MG63 (cell line): ENCODE measurements at places on chromosomes 6 and 20. TPM values are rescaled to one million over a fixed set of nuclear protein-coding genes. Genes with fewer than 3 reads are reported as not detected.

DNA sequence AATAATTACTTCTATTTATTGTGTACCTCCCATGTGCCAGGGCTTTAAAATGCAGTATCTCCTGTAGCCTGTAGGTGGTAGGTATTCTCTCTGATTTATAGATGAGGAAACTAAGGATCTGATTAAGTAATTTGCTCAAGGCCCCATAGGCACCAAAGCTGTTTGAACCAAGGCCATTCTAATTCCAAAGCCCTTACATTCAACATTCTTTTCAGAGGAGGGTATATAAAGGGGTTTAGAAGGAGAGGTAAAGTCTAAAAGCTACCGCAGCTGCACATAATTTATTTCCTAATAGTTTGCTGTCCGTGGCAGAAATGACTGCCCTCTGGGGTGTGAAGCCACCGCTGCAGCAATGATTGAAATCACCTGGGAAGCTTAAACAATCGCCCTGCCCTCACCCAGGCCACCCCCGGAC lies 95.0 kb upstream of the FAM8A1 start:
- DNase-seq, result no peak

GRCh38 chr6:147390909-147391536 lies 117.5 kb upstream of the SAMD5 start:
- peak; percentile 5 for DNase-seq

DNA sequence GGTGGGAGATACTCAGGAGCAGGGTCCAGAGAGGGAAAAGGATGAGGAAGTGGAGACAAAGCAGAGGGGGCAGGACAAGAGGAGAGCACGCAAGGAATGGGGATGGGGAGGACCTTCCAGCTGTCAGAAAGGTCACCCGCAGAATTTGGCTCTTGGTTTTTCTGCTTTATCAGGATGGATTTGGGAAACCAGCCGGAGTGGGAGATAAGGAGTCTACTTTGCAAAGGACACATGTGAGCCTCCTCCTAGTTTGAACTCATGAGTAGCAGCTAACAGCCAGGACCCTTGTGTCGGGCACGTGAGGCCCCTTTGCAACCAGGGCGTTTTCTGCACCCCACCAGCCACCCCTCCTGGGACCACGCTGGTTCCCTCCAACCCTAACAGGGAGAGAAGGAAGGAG lies 7.6 kb upstream of the MICA start:
- no peak for DNase-seq

DNA sequence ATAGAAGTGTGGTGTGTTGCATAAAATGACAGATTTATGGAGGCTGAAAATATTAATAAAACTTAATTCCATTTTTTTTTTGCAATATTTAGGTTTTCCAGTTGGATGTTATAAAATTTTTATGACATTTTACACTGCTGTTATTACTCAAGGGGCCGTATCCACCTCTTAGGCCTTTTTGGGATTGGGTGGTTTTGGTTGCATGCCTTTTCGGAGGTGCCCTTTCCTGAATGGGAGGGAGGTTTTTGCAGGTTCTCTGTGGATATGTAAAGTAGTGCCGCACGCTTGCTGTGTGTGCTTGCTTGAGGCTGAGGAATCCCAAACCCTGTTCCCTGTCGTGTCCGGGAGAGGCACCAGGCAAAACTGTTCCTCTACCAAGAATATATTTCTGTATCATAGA lies 6.8 kb downstream of the ARID1B start:
- no peak for DNase-seq

GRCh38 chr20:48075591-48076174 lies 290.4 kb upstream of the SULF2 start:
- DNase-seq, result peak; percentile 31

- peak; percentile 68 for DNase-seq
These were observed 139.3 kb upstream of the PMEPA1 start for GRCh38 chr20:57849121-57849520.

- DNase-seq, result peak; percentile 71
These were observed 143.0 kb upstream of the TNFAIP3 start for GRCh38 chr6:137724018-137724403.

GRCh38 chr6:6002005-6002847 lies 4.5 kb downstream of the NRN1 start:
- DNase-seq, result no peak

DNA sequence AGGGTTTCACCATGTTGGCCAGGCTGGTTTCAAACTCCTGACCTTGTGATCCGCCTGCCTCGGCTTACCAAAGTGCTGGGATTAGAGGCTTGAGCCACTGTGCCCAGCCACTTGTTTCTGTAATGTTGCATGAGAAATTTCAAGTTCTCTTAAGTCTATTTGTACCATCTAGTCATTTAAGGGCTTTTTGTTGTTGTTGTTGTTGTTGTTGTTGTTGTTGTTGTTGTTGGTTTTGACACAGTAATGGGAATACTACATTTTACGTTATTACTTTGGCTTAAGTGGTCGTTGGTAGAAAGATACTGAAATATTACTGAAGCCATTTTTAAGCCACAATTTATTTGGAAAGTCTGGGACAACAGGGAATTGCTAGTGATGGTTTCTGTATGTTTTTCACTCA lies 52.0 kb downstream of the CSE1L start:
- DNase-seq, result no peak

GRCh38 chr20:41275301-41275731 lies 42.2 kb downstream of the ZHX3 start:
- DNase-seq, result peak; percentile 77

GRCh38 chr6:134074151-134075055 lies 22.0 kb upstream of the SLC2A12 start:
- no peak for DNase-seq

DNA sequence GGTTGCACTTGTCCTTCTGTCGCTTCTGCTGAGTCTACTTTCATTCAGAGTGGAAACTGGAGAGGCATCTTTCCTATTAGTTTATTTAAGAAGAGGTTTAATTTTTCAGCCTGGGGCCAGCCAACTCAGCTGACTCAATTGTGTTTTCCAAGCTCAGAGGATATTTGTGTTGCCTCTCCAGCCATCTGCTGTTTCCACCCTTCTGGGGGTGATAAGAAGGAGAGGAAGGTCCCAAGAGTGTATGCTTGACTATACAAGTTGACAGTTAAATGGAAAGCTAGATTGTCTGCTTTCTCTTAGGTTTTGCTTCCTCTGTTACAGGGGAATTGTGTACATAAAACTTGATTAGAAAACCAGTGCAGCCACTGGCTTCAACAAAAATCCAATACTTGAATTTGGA lies 3.0 kb downstream of the PSMF1 start:
- DNase-seq, result no peak

GRCh38 chr20:9227896-9228615 lies 159.2 kb downstream of the PLCB4 start:
- no peak for DNase-seq

GRCh38 chr6:19181211-19181610 lies 656.0 kb upstream of the ID4 start:
- DNase-seq, result no peak

GRCh38 chr6:159421586-159421985 lies 252.4 kb downstream of the FNDC1 start:
- no peak for DNase-seq

DNA sequence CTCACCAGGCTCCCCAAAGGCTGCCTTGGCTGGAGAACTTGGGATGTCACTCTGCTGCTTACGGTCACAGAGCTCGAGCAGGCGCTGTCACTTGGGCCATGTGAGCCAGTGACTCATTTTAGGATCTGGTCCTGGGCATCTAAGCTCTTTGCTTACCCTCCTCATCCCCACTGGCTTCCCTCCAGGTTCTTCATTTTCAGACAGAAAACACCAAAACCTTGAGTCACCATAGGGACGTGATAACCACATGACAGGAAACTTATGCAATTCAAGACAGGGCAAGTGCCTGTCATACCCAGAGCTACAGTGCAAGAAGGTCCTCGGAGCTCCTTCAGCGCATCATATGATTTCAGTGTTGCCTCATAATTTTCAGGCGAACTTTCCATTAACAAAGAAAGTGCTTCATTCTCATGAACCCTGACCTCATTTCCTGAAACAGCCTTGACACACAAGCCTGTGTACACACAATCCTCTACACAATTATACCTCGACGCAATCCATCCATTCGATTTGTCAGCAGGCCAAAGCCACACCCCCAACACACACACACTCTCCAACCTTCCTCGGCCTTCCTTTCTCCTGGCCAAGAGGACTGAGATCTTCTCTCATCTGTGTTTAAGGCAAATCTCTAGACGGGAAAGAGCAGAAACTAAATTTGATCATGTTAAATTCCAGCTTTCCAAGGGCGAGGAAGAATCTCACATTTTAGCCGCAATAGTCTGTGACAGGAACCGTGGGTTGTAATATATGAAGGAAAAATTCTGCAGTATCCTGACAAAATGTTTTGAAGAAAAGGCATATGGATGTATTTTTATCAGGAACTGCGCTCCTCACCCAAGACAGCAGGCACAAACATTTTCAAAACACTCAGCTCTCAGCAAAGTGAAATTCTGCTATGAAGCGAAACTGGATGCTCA lies 25.3 kb downstream of the TBC1D7 start:
- DNase-seq, result peak; percentile 80

- no peak for DNase-seq
These were observed 1058.6 kb upstream of the FLRT3 start for GRCh38 chr20:15396026-15396425.

DNA sequence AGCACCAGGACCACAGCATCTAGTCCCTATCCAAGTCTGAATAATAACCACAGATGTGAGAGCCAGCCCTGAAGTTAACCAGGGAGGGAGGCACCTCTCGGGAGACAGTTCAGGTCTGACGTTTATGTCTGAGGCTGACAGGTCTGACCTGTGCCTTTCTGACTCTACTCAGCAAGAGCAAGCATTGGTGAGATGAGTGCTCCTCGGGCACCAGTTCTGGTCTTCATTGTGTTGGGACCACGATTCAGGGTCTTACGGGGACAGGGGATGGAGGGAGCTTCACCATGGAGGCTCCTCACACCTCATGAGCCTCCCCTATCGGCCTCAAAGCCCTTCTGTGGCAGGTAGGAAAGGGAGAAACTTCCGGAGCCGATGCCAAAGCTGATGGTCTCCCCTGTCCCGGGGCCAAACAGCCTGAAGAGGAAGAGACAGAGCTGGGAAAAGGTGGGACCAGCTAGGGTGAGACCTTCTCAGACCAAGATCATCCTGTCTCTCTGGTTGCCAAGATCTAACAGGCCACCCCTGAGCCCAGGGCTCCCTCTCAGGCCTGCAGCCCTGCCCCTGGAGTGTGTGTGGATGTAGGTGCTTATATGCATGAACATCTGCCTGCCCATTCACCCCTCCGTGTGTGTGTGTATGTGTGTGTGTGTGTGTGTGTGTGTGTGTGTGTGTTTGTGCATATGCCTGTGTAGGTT lies 170.5 kb downstream of the VEGFA start:
- DNase-seq, result no peak

DNA sequence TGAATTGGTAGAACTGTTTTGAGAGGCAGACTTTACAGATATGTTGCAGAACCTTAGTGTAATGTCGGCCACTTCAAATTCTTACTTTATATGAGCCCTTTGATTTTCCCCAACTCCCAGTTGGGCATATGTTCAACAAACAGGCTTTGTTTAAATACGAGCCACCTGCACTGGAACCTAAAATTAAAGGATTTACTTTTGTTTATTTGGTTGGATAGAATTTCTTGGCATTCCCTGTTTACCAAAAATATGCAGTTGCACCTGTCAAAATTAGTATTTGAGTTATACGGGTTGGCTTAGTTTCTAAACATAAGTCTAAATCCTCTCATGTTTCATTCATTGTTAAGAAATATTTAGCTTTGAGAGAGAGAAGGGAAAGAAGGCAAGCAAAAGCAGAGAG lies 2.4 kb upstream of the GLYATL3 start:
- no peak for DNase-seq

GRCh38 chr6:16562498-16562897 lies 198.8 kb downstream of the ATXN1 start:
- peak; percentile 1 for DNase-seq

DNA sequence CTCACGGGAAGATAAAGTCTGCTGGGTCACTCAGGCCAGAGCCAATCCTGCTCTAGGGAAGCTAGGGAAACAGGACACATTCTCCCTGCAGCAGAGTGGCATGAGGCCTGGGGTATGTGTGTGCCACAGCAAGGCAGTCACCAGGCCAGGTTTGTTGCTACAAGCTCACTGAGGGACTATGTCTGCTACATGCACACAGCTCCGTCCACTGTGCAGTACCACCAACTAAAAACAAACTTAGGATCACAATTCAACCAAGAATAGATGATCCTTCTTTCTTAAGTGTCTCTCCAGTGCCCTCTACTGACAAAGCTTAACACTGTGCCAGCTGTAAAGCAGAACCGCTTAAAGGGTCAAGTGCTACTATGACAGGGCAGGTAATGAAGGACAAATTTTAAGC lies 192.5 kb downstream of the PTPRK start:
- DNase-seq, result no peak

DNA sequence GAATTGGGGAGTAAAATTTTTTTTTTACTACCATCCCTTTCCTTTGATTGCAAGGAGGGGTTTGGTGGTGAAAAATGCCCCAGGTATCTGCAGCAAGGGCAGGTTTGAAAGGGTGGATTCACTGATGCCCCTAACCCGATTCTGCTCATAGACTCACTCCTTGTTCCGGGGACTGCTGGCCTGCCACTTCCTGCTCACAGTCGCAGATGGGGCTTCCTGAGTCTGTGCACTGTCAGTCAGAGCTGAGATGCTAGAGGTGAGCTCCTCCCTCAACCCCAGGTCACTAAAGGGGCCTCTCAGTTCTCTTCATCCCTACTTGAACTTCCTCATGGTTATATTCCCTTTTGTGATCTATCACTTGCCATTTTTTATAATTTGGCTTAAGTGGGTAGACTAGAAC lies 357.9 kb downstream of the FARS2 start:
- no peak for DNase-seq

DNA sequence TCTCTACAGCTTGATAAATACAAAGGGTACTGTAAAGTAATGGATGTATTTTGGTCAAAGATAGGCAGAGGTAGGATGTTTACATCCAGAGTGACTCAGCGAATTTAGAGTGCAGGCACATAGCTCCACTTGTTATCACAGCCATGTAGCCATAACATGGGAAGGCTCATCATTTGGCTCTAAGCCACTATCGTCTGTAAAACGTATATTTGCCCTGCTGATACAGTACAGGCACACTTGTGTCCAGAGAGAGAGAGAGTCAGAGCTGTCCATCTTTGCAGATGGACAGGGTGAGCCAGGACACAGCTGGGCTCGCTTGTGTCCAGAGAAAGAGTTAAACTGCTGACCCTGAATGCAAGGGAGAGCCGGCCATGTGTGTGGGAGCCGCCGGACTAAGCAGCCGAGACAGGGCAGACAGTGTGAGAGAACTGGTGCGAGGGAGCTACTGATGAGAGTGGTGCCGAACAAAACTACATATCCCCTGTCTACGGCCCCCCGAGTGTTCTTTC lies 619.0 kb downstream of the DOK5 start:
- no peak for DNase-seq

GRCh38 chr6:81808851-81809570 lies 56.5 kb upstream of the TENT5A start:
- no peak for DNase-seq

MCHR2 gene
- not detected in 2 replicates for total RNA-seq

TRIM15 gene
- total RNA-seq, result not detected in 2 replicates

OR10C1 gene
- not detected in 2 replicates for total RNA-seq

MCCD1 gene
- not detected in 2 replicates for total RNA-seq

TINAG gene
- not detected in 2 replicates for total RNA-seq

RSPH9 gene
- not detected in 2 replicates for total RNA-seq

BEND6 gene
- total RNA-seq, result 0.49 and 0.91 TPM in 2 replicates

C6orf132 gene
- total RNA-seq, result 0.07 and 0.17 TPM in 2 replicates

ESR1 gene
- 0.07 TPM in 1 of 2 replicates, not detected in the other for total RNA-seq
